ENCODE measurements at places on chromosomes 7 and 10.

GRCh38 chr7:14252458-14252857 is 263.0 kb upstream of the ETV1 start:
- no peak for DNase-seq

DNA sequence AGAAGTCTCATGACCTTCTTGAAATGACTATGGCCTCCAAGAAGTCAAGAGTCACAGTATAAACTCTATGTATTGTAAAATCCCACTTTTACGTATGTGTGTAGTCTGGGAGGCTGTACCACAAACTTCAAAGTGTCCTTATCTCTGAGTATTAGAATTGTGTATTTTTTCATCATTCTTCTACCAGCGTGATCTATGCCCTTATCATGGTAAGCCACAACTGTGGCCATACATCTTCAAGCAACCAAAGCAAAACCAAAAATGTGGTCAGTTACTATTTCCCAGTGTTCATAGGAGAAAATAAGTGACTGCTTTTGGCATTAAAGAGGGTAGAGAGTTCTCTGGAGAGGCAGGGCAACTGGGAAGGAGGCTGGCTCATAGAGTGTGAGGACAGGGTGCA is 42.8 kb downstream of the SPOCK2 start:
- no peak for DNase-seq

DNA sequence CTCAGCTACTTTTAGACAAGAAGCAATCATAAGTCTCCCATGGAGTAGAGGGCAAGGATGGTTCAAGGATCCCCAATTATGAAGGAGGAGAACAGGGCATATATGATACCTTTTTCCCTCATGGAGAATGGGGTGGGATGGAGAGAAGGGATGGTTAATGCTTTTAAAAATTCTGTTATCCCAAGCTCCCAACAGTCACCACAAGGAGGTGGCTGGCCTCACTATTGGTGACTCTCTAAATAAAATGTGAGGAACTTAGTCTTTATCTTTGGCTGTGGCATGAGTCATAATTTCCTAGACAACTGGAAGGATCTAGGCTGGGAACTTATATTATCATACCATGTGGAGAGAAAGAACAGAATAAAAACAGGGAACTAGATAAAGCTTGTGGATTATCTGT is 297.0 kb downstream of the PHTF2 start:
- peak; percentile 64 for DNase-seq

DNA sequence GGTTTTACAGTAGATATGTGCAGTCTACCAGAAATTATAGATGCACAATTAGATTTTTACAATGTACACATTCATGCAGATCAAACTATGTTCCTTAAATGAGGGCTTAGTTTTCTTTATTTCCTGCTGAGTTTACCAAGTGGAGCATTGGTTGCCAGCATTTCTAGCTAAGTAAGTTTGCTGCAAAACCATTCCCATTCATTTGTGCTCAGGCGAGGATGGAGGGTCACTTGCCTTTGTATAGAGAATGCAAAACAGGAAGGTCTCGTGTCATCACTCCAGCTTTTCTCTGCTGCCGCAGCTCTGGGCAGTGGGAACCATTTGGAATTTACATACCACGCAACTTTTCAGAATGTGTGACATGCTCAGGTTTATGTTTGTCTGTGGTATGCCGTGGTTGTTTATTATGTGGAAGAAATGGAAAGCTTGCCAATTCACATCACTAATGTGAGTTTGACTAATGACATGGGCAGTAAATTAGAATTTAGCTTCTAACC is 198.6 kb downstream of the TRIL start:
- peak; percentile 49 for DNase-seq

DNA sequence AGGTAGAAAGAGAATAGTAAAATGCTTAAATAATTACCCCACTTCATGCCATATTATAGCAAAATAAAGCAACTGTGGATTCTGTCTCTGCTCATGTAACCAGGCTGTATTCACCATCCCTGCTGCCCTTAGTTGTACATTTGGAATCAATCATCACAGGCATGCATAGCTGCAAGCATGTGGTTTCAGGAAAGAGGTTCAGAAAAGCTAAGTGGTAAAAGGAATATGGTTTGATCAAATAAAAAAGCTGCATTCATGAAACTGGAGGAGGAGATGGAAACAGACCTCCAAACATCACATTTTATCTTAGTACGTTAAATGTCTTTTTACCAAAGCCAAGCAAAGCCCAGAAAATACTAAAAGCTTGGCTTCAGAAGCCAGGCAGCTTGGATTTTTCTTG is 81.3 kb downstream of the ADAM22 start:
- DNase-seq, result peak; percentile 48

GRCh38 chr10:113047151-113047550 is 97.1 kb downstream of the TCF7L2 start:
- peak; percentile 59 for DNase-seq

GRCh38 chr10:76572021-76572420 is 1065.6 kb downstream of the KCNMA1 start:
- DNase-seq, result no peak

- peak; percentile 94 for DNase-seq
Observed at GRCh38 chr7:117157241-117158209, 165.3 kb downstream of the WNT2 start.

- peak; percentile 58 for DNase-seq
Observed at GRCh38 chr7:2444476-2444875, 31.7 kb downstream of the GRIFIN start.

GRCh38 chr7:25517906-25518305 is 289.6 kb upstream of the NPVF start:
- no peak for DNase-seq

GRCh38 chr10:9227679-9228365 is 1173.3 kb downstream of the GATA3 start:
- no peak for DNase-seq
